ENCODE measurements at places on chromosomes 5 and 9.

GRCh38 chr5:37991301-37992299, 151.8 kb upstream of the GDNF start:
- no peak for DNase-seq

- DNase-seq: peak; percentile 76
Observed at GRCh38 chr9:124855944-124856765, 2.9 kb downstream of the WDR38 start.

DNA sequence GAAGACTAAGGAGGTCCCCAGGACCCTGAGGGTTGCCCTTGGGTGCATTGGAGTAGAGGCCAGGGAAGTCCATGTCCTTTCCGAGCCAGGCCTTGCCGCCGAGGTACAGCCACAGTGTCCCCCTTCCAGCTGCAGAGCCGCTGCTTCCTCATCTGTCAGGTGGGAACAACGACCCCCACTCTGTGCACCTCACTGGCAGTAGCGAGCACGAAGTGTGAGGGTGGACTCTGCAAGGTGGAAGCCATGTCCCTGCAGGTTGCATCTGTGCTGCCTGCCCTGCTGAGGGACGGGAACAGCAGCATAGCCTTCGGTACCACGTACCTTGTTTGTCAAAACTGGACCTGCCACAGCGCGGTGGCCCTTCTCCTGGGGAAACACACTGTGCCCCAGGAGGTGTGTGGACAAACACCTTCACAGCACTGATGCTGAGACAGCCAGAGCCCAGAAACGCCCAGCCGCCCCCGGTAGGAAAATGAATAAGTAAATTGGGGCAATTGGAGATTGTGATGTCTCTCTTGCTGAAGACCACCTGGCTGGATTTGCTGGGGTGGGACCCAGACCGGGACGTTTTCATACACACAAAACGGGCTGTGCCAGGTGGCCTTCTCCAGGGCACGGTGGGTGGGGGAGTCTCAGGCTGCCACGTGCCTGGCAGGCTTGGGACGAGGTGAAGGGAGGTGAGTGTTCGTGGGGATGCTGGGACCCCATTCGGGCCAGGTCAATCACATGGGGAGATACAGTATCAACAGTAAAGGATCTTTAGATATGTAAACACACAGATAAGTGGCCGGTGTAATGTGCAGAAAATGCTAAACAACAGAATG, 157.3 kb downstream of the RXRA start:
- DNase-seq: no peak

DNA sequence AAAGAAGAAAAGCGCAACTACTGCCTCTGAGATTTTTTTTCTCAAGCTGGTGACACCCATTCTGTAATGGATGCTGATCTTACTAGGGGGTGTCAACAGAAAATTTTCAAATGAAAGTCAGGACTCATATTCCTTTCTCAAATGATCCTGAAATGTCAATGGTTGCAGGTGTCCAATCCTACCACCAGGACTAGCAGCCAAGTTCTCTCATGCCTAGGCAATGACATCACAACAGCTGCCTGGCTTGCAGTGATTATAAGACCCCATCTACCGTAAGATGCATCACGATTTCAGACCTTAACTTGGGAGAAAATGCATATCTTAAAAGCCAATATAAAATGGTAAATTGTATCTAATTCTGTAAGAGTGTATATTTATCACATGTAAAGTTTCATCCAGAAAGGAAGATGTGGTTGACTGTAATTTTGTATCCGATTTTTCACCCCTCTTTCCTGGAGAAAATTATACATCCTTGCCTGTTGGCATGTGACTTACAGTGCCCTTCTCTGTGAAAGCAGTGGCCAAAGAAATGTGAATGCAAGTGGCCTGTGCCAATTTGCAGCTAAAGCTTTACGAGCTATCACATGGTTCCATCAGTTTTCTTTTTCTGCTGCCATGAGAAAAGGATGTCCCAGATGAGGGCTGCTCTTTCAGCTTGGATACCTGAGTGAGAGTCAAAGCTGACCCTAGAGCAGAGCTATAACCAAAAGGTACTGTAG, 104.4 kb downstream of the DENND1A start:
- DNase-seq: peak; percentile 51

- peak; percentile 53 for DNase-seq
Observed at GRCh38 chr5:142296914-142297417, 27.9 kb downstream of the SPRY4 start.

DNA sequence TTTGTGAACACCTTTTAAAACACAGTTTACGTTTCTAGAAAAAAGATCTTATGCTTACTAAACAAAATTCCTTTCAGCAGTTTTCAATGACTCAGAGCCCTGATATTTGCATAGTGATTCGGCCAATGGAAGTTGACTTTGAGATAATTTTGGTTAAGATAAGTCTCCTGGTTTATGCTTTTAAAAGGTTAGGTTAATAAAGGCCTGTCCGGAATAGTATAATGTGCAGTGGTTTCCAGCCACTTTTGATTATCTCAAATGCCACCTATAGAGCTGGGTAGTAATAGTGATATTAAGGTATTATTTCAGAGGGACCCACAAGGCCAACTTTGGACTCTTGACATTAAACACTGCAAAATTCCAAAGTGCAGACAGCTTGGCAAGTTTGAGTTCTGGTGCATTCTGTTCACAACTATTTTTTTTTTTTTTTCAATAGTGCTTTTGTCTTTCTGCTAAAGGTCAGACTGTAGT, 86.1 kb downstream of the F2RL2 start:
- DNase-seq: no peak

DNA sequence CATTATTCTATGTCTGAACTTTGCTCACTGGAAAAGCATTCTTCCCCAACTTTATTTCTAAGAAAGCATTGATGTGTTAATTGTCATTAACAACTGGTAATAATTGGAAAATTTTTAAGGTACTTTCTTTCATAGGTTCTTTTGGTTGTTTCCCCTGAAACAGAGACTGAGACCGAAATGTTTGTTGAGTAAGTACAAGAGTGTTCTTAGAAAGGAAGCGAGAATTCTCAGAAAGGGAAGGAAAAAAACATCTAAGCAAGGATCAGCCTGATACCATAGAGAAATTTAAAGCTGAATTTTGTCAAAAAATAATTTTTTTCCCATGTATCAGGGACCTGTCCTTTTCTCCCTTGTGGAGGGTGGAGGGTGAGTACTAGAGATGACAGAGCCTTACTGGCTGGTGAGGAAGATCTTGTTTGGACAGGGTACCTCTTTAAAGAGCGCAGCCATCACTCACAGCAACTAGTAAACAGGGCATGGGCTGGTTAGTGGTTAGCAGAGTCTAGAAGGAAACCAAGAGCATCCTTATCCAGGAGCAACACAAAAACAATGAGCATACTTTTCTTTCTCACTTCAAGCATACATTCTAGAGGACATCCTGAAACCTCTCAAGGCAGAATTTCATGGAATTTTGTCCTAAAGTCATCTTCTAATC, 898.5 kb downstream of the DNAH5 start:
- DNase-seq: no peak

GRCh38 chr5:84411832-84412605, 27.3 kb upstream of the EDIL3 start:
- no peak for DNase-seq

- DNase-seq: no peak
Observed at GRCh38 chr5:158195416-158196210, 336.7 kb upstream of the CLINT1 start.

DNA sequence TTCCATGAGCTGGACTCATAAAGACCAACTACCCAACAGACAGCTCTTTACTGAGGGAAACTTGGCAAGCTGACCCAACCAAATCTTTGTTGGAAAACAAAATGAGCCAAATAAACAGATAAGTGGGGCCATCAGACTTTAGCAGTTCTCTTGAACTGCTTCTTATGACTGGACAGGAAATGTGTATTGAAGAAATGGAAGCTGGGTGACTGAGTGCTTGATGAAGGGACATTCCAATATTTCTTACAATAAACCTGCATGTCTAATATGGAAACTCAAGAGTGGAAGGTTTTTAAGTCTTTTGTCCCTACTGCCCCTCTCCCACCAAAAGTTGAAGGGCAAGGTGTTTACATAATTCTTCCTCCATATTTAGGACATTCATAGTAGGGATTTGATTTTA, 218.8 kb upstream of the NR4A3 start:
- no peak for DNase-seq

GRCh38 chr5:57174128-57174889, 450 bp downstream of the GPBP1 start:
- DNase-seq: peak; percentile 56

DNA sequence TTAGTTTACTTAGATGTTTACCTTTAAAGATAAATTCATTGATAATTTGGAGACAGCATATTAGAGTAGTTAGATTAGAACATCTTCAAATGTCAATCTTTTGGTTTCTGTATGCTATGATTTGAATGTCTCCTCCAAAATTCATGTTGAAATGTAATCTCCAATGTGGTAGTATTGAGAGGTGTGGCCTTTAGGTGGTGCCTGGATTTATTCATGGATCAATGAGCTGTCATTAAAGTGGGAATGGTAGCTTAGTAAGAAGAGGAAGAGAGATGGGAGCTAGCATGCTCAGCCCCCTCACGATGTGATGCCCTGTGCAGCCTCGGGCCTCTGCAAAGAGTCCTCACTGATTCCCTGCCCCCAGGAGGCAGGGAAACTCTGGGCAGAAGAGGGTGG, 133.6 kb upstream of the TUT7 start:
- DNase-seq: no peak

GRCh38 chr5:72722792-72723452, 93.5 kb upstream of the TNPO1 start:
- no peak for DNase-seq

DNA sequence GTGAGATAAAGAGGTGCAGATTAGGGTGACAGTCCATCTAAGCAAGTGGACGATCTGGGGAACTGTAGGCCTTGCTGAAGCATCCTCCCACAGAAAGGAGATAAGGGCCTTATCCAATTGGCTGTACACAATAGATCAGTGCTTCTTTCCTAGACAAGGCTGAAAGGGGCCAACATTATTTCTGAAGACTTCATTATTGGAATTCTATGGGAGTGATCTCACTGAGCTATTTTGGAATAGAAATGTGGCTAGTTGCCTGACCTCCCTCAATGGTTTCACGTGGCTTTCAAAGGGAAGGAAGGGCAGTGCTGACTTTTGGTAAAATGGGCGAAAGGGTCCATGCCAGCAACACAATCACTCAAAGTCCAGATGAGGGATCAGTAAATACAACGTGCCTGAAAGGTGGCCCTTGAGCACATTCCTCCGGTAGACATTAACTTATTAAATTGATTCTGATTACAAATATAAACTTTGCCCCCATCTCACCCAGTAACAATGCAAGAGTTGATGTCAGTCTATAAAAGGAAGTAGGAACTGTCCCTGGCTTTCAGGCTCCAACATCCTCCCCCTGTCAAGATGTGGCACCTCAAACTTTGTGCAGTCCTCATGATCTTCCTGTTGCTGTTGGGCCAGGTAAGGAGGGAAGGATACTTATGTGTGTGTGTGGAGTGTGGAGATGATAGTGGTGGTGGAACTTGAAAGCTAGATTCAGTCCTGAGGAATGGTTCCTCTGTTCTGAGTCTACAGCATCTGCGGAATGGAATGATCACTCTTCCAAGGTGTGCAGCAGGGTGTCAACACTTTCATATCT, at the start of gene LEAP2:
Gene LEAP2 (plus strand): TSS at position 550 of the 811 bp plus-strand sequence. CDS start 27 bp downstream, at position 577.
- no peak for DNase-seq

- DNase-seq: peak; percentile 2
Observed at GRCh38 chr9:3385871-3386270, 139.9 kb downstream of the RFX3 start.

- DNase-seq: peak; percentile 89
Observed at GRCh38 chr5:151063142-151063989, 17.5 kb downstream of the TNIP1 start.

- DNase-seq: peak; percentile 3
Observed at GRCh38 chr5:11468334-11469039, 435.8 kb downstream of the CTNND2 start.

GRCh38 chr9:101514071-101514470, 19.6 kb upstream of the RNF20 start:
- peak; percentile 40 for DNase-seq

GRCh38 chr9:97272072-97272471, 35.4 kb upstream of the CCDC180 start:
- DNase-seq: no peak

GRCh38 chr5:178385496-178385890, 152.9 kb upstream of the PHYKPL start:
- DNase-seq: no peak

DNA sequence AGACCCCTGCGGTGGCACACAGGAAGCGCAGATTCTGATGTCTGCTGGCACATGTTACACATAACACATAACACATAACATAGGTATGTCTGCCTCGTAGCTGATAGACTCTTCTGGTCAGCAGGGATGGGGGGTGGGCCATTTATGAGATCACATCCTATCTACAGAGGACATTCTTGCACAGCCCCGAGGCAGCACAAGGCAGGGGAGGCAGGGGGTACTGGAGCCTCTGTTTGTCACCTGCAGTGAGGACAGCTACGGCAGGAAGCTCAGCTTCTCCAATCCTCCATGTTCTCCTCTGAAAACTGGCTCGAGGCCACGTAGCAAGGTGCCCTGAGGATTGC, 16.7 kb upstream of the MED10 start:
- DNase-seq: no peak

DNA sequence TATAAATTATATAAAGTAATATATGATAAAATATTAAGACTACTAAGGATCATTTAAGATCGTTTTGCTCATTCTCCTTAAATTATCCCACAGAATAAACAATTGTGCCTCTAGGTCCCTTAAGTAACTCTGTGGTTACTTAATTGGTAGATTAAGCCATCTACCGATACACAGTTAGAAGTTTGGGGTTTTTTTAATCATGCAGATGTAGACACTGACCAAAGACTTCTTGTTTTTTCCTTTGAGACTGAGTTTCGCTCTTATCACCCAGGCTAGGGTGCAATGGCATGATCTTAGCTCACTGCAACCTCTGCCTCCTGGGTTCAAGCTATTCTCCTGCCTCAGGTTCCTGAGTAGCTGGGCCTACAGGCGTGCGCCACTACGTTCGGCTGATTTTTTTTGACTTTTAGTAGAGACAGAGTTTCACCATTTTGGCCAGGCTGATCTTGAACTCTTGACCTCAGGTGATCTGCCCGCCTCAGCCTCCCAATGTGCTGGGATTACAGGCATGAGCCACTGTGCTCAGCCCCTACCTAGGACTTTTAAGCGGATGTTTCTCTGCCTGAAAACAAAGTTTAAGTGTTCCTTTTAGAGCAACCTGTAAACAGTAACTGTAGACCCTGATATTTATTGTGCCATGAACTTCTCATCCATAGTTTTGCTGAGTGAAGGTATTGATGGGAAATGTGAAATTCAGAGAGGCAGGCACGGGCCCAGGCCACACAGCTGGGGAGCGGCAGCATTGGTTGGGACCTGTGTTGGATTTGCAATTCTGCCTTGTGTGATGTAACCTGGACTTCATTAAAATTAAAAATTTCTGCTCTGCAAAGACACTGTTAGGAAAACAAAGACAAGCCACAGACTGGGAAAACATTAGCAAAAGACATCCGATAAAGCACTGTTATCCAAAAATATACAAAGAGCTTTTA, 11.6 kb downstream of the CEL start:
- DNase-seq: no peak

Measured in ELR (cell line).